Activated CD4-positive, alpha-beta T cell treated with anti-CD3 and anti-CD28 coated beads, Interleukin-10, Interleukin-2, amounts not matched to agents 100 ng/mL and 50 ng/mL, durations not matched to agents 16 hours and 8 hours (primary cell): ENCODE measurements at places on chromosomes 5 and 9.

- no peak for DNase-seq
Measured at GRCh38 chr9:38249587-38250210, 142.8 kb upstream of the ALDH1B1 start.

- DNase-seq = no peak
Measured at GRCh38 chr5:59189472-59190244, 606.8 kb downstream of the RAB3C start.

DNA sequence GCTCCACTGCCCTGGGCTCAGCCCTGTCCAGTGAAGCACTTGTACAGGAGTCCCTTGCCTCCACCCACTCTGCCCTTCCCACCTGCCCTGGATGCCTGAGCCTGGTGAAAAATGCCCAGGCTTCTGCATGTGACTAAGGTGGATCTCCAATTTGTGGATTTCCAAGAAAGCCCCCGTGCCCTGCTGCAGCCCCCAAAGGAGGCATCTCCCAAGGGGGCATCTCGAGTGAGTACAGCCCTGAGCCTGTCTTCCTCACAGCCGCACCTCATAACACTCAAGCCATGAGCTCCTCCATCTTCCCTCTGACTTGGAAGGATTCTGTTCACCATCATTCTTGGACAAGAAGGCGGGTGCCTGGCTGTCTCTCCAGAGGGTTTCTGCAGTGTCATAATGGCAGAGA is 158.0 kb upstream of the PPP1R26 start:
- no peak for DNase-seq

GRCh38 chr9:77038281-77039036 is 19.0 kb downstream of the FOXB2 start:
- DNase-seq = no peak

GRCh38 chr5:139710319-139711066 is 62.3 kb downstream of the CXXC5 start:
- no peak for DNase-seq

- no peak for DNase-seq
Measured at GRCh38 chr5:178519804-178520203, 70.4 kb downstream of the COL23A1 start.

- DNase-seq = no peak
Measured at GRCh38 chr9:93288341-93288740, 104.4 kb downstream of the WNK2 start.
